ENCODE measurements at places on chromosomes 7 and 10.

GRCh38 chr7:30925117-30925516 is 13.5 kb downstream of the AQP1 start:
- no peak for DNase-seq

GRCh38 chr10:49187950-49188761 is at the start of gene TMEM273:
Gene TMEM273 (minus strand): TSS chr10:49188391. CDS start chr10:49188336, 55 bp downstream.
- no peak for DNase-seq

DNA sequence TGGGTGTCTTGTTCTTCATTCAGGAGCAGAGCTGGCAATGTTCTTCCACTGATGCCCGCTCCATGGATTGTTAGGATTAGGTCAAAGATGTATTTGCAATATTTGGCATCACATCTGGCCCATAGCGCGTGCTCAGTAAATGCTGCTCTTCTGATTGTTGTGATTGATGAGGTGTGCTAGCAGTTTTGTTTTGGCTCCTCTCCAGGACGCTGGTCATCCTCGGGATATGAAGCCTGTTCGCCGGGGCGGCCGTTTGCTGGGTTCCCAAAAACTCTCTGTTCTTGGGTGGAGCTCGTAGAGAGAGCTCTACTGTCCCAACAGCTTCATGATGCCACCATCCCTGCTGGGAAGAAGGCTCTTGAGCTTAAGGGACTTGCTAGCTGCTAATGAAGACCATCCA is 96.9 kb downstream of the XRCC2 start:
- DNase-seq, result no peak

GRCh38 chr10:73576178-73576889 is 14.8 kb downstream of the USP54 start:
- peak; percentile 87 for DNase-seq

- DNase-seq, result peak; percentile 47
Observed at GRCh38 chr10:3131098-3131497, 41.5 kb downstream of the PITRM1 start.
